Endodermal cell (in vitro differentiated cells): ENCODE measurements at places on chromosomes 7 and 10. TPM values are rescaled to one million over a fixed set of nuclear protein-coding genes. Genes with fewer than 3 reads are reported as not detected.

The GDF2 gene
- not detected in 2 replicates for total RNA-seq

DNA sequence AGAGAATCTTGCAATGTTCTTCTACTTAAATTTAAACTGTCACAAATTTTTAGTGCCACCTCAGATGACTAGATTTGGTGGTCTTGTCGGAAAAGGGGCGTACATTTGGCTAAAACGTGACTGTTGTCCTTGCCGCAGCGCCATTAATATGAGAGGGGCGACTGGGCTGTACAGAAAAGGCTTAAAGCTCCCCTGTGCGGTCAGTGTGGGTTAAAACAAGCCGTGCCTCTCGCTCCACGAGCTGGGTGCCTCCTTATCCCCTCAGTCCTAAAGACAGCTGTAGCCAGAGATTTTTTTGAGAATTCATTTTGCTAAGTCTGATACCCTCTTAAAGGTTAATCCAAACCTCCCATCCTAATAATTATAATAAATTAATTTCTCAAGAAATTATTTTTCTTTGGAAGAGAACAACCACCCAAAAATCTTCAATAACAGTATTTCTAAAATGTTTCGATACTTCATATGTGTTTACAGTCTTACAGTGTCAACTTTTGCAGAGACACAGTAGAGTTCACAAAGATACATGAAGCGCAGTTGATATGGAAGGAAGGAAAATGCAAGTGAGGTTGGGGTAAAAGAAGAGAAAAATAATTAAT, 68.6 kb downstream of the C7orf25 start:
- peak; percentile 82 for DNase-seq
- no peak overlapping the region for H3K27ac ChIP-seq
- H3K4me3 ChIP-seq = no peak overlapping the region
- H3K36me3 ChIP-seq = no peaks in the 10 kb centered on the region
- no peaks in the 10 kb centered on the region for H3K27me3 ChIP-seq

GRCh38 chr7:75055830-75056772, 17.5 kb downstream of the RCC1L start:
- H3K36me3 ChIP-seq = peaks cover 89% of the 10 kb centered on the region
- H3K4me1 ChIP-seq = no peaks in the 10 kb centered on the region
- no peak overlapping the region for H3K4me3 ChIP-seq

DNA sequence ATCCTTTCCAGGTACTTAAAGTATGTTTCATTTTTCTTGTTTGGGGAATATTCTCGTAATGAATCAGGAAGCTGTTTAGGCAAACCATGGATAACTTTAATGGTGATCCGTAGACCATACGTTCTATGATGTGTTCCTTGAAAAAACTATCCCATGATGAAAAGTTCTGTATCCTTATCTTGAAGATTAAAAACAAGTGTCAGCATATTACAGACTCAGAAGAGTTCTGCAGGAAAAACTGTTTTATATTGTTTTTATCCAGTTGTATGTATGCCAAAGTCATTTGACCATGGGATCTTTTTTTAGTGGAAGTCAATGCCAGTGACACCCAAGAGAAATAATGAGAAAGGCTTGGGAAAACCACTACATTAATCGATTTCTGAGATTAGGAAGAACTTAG, 52.0 kb downstream of the DLD start:
- H3K36me3 ChIP-seq = peaks cover 95% of the 10 kb centered on the region
- no peaks in the 10 kb centered on the region for H3K27me3 ChIP-seq
- no peak overlapping the region for H3K4me3 ChIP-seq
- DNase-seq = no peak
- no peak overlapping the region for H3K27ac ChIP-seq

The EBF3 gene
- 0.38 to 0.49 TPM (median 0.44 TPM) in 3 replicates for total RNA-seq

DNA sequence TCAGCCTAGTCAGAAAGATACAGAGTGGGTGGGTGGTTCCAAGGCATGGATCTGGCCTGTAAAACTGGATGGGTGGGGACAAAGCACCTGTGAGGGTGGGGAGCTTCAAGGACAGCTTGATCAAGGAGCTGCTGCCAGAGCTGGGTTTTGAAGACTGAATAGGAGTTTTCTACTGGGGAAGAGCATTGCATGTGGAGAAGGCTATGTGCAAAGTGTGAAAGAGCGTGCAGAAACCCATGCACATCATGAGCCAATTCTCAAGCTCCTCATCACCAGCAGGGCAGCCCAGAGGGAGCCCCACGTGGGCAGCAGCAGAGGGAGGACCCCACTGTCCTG, 58.6 kb downstream of the PDGFA start:
- no peak overlapping the region for H3K27ac ChIP-seq
- H3K27me3 ChIP-seq = no peaks in the 10 kb centered on the region
- H3K4me3 ChIP-seq = no peak overlapping the region
- no peak for DNase-seq
- H3K36me3 ChIP-seq = no peaks in the 10 kb centered on the region

The ABCF2 gene
- total RNA-seq = 18.1 to 46.0 TPM (median 43.3 TPM) in 3 replicates

GRCh38 chr7:4102231-4102841, 579.8 kb upstream of the FOXK1 start:
- H3K27me3 ChIP-seq = no peaks in the 10 kb centered on the region
- DNase-seq = no peak
- no peaks in the 10 kb centered on the region for H3K36me3 ChIP-seq
- peak overlapping the region; percentile 26 for H3K27ac ChIP-seq
- H3K4me3 ChIP-seq = no peak overlapping the region

The ZNF33B gene
- 27.5 and 34.9 TPM in 2 replicates for total RNA-seq

- DNase-seq = no peak
- no peak overlapping the region for H3K27ac ChIP-seq
- H3K4me3 ChIP-seq = no peak overlapping the region
- no peaks in the 10 kb centered on the region for H3K4me1 ChIP-seq
- H3K27me3 ChIP-seq = no peaks in the 10 kb centered on the region
Observed at GRCh38 chr7:20229646-20230500, 12.7 kb upstream of the MACC1 start.

The ANKRD61 gene
- not detected in 2 replicates for total RNA-seq

The SEMA3C gene
- total RNA-seq = 0.09 to 0.54 TPM in 2 of 3 replicates, not detected in the other

The DENND2A gene
- 25.8 to 50.6 TPM (median 40.6 TPM) in 3 replicates for total RNA-seq

The PON3 gene
- total RNA-seq = 0.53 TPM in 1 of 3 replicates, not detected in the others

The GPC2 gene
- total RNA-seq = 40.0 to 56.1 TPM (median 51.8 TPM) in 3 replicates

- no peaks in the 10 kb centered on the region for H3K36me3 ChIP-seq
- H3K27me3 ChIP-seq = no peaks in the 10 kb centered on the region
- no peaks in the 10 kb centered on the region for H3K4me1 ChIP-seq
Observed at GRCh38 chr10:42963312-42963711, 113.6 kb upstream of the RET start.
